ENCODE measurements at places on chromosomes 6 and 20.

DNA sequence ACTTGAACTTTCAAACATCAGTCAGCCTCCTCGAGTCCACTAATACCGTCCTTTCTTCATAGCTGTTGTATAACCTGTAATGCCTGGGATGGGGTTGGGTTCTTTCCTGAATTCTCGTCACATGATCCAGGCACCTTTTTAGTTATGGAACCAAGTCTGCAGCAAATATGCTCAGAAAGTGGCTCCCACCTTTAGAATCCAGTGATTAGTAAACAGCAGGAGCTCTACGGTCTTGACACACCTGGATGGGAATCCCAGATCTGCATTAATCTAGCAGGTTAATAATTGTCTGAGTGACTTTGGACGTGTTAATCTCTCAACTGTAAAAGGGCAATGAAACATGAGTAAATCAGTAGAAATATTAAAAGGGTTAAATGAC lies 729 bp upstream of the ZHX3 start:
- no peak for DNase-seq

DNA sequence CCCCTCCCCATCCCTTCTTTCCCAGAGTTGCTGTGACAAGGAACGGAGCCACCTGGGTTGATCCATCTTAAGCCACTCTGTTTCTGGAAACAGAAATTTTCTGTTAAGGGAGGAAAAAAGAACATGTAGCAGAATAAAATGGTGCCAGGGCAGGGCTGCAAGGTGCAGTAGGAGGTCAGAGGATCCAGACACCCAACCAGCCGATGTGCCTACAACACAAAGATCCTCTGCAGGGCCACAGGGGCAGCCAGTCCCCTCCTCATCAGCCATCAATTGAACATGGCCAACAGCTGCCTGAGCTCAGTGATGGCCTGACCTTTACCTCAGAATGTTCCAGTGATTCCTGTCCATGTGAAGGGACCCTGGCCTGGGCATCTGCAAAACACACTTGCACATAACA lies 11.9 kb downstream of the MDFI start:
- DNase-seq, result no peak

DNA sequence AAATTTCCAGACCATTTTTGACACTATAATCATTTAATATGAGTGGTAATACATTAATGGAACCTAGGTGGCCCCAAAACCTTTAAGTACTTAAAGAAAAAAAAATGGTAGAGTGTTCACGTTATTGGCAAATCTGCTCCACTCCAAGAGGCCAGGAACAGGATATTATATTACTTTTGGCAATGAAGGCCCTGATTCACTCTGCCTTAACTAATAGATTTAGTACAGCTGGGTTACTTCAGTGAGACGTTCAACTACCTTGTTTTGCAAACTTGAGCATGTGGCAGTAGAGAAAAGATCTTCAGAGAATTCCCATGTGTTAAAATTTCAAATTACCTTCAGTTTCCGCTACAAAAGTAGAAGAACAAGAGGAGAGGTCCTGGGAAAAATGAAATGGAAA lies 12.8 kb downstream of the ADNP start:
- no peak for DNase-seq

DNA sequence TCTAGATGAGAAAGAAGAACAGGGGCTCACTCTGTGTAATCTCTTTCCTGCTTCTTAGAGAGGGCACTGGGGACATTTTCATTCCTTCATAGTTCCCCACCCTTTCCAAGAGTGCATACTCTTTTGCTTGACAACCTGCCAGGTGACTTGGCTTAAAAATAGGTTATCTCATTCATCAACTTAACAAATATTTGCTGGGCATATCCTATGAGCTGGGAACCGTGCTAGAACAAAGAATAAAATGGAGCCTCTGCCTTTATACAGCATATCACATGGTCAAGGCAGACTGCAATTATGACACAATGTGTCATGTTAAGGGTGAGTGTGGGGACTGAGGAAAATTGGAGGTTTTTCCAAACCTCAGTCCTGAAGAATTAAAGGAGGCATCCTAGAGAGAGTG lies 209.8 kb upstream of the FOXA2 start:
- DNase-seq, result no peak

DNA sequence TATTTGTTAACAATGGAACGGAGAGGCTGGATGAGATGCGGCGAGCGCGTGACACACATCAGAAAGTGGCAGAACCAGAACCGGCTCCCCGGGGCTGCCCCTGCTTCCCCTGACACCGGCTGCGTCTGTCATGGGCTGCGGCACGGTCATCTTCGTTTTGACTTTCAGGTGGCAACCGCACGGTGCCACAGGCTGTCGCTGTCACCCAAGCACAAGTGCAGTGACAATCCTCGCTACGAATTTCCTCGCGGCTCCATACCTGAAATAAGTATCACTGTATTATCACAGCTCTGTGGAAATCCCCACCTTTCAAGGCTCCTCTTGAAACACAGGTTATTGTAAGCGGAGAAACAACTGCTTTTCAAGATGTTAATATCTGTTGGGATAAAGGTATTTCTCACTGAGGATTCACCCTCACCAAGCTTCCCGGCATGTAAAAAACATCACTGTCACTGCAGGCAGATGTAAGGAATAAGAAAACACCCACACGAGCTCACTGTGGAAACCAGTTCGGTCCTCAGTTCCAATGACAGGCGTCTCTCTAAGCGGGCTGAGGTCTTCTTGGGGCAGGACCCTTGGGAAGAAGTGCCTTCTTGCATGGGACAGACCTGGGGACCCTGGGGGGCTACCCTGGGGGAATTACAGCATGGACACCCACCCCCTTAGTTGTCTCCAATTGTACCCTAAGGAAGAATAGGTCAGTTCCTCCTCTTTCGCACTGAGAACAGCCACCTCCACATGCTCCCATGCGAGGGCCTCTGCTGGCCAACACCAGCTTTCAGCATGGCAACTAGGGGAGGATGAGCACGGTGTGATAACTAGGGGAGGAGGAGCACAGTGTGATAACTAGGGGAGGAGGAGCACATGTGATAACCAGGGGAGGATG lies 86.3 kb downstream of the DACT2 start:
- peak; percentile 4 for DNase-seq

GRCh38 chr20:36206068-36206467 lies 30.2 kb upstream of the AAR2 start:
- no peak for DNase-seq

DNA sequence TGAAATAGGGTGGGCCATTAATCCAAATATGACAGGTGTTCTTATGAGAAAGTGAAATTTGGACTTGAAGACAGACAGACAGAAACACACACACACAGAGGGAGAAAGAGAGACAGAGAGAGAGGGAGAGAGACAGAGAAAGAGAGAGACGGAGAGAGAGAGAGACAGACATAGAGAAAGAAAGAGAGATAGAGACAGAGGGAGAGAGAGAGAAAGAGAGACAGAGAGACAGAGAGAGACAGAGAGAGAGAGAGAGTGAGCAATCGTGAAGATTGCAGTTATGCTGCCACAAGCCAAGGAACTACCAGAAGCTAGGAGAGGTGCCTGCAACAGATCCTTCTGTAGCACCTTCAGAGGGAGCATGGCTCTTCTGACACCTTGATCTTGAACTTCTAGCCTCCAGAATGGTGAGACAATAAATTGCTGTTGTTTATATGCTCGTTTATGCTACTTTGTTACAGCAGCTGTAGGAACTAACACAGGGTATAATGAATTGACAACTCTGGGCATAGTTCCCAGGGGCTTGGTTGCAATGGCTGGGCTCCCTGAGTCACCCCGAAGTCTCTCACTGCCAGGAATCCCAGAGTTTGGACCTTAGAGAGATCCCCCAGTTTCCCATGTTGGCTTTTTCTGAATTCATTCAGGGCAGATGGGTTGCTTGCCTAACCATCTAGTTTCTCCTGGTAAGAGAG lies 44.7 kb upstream of the ECI2 start:
- no peak for DNase-seq

DNA sequence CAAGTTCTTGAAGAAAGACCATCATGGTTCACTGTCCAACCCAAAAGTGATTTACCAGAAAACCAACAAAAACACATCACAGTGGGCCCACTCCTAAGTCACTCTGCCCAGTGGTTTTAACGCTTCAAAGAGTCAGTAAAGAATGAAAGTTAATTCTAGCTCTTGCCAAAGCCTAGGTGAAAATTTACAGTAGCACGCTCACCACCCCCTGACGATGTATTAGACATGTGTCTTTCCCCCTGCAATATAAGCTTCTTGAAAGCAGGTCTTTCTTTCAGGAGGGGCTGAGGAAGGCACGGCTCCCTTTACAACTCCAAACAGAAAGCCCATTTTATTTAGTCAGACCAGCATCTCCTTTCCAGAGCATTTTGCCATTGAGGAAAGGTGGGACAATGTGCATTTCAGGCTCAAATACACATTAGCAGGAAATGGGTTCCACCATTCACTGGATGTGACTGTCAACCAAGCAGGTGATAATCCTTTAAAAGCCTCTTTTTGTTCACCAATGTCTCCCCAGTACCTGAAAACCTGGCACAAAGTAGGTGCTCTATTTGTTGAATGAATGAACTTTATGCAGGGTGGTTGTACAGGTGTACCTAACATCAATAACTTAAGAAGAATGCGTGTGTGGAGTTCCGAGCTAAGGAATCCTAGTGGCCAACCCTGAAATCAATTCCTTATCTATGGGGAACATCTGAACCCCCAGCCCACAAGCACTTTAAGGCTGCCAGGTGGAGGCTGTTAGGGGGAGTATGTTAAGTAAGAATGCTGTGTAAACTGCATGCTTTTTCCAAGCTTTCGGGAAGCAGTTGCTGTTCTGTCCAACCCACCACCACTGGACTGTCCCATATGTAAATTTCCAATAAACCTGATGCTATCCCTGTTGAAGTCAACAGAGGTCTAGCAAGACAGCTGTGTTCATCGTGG lies 11.4 kb downstream of the EZR start:
- DNase-seq, result no peak

DNA sequence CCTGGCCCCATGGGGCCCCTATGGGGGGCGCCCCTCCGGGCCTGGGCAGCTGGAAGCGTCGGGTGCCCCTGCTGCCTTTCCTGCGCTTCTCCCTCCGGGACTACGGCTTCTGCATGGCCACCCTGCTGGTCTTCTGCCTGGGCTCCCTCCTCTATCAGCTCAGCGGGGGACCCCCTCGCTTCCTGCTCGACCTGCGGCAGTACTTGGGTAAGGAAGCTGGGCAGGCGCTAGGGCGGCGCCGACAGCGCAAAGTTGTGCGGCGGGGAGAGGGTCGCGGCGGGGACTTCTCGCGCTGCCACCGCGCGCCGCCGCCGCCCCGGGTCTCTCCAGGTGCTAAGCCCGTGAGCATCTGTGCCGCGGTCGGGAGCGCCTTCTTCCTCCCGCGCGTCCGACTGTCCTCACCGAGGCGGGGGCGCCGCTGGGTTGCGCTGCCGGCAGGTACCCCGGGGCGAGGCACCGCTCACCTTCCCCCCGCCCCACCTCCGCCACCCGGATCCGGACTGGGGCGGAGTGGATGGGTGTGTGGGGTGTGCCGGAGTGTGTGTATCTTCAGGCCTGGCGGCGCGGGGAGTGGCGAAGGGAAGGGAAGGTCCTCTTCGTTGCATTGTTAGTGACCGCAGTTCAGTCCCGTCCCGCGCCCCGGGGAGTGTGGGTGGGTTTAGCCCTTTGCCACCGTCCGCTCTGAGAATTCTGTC lies 788 bp downstream of the UST start:
- peak; percentile 29 for DNase-seq

GRCh38 chr6:2866171-2866846 lies 24.6 kb upstream of the SERPINB1 start:
- peak; percentile 62 for DNase-seq

- peak; percentile 19 for DNase-seq
Measured at GRCh38 chr6:39029156-39030011, 19.2 kb upstream of the GLP1R start.

- no peak for DNase-seq
Measured at GRCh38 chr20:22241609-22242008, 342.8 kb downstream of the FOXA2 start.

- no peak for DNase-seq
Measured at GRCh38 chr6:135651964-135652755, 154.6 kb upstream of the AHI1 start.

DNA sequence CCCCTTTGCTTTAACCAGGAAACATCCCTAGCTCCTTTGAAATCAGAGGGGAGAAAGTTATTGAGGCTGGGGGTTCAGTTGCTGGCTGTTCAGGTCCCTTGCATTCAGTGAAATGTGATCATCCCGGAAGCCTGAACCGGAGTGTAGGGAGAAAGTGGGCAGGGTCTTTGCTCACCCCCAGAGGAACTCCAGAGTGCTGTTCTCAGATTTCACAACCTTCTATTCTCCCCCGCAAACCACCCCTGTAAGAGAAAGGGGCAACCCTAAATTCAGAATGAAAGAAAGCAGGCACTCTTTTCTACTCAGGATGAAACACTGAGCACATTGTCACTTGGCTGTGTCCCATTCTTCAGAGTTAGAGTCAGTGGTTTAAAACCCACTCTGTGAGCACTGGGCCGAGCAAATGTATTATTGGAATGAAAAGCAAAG lies 139.8 kb downstream of the KHDC1L start:
- DNase-seq, result no peak

DNA sequence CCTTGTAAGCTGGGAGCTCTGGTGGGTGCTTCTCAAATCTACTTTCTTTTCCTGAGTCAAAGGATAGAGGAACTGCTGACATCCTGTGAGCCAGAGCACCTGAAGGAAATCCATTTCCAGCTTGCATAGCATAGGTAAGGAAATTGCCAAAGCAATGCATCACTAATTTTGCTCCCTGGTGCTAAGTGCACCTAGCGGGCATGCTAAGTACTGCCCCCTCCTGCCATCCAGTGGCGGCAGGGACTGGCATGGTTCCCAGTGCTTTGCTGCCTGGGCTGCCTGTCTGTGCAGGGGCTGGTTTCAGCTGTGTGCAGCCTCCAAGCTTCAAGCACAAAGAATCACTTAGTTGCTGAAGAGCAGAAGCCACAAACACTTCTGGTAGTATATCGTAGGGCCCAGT lies 63.9 kb downstream of the FARS2 start:
- DNase-seq, result no peak

- no peak for DNase-seq
Measured at GRCh38 chr6:101845621-101846020, 452.1 kb downstream of the GRIK2 start.

DNA sequence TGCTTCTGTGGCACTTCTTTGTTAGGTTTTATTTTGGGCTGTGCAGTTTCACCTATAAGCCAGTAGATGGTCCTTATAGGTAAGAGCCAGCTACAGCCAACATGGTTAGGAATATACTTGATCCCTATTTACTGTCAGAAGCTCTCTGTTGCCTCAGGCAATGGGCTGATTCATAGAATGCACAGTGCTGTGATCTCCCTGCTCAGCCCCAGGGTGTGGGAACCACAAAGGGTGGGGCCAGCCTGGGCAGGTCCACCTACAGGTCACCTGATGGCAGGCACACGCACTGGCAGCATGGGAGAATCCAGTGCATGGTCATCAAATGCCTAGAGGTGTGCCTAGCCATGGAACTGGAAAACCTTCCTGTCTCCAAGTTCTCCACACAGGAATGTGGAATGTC lies 191.9 kb downstream of the MOXD1 start:
- DNase-seq, result no peak

Measured in ACHN (cell line).